ENCODE measurements at places on chromosomes 11 and 22.

DNA sequence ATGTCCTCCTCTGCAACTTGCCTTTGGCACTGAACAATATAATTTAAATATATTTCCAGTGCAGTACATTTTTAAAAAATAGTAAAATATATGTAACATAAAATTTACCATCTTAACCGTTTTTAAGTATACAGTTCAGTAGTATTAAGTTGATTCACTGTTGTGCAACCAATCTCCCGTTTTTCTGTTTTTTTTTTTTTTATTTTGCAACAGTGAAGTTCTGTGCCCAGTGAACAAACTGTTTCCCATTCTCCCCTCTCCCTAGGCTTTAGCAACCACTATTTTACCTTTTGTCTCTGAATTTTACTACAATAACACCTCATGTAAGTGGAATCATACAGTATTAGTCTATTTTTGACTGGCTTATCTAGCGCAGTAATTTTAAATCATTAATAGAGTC lies 13.8 kb downstream of the PRRG4 start:
- DNase-seq, result no peak

DNA sequence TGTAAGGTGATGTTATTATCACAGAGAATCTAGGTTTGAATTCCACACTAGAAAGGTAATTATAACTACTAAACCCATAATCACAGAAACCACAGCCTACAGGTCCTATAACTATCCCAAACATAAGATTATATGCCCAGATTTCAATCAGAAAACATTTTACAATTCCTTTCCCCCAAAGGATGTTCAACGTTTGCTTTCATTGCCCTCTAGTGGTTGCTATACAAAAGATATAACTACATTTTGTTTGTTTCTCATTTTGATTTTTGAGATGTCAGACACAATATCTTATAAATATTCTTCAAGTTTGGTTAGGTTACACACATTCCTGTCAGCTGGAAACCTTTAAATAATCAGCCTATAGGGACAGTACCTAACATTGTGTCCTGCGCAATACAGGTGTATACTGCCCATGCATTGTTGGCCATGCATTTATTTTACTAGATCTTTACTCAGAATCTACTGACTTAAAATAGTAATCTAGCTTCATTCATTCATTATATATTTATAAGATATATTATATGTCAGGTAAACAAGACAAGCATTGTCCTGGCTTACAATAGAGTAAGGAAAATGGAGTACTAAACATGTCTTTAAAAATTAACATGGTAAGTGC lies 530.5 kb upstream of the CCDC90B start:
- no peak for DNase-seq

DNA sequence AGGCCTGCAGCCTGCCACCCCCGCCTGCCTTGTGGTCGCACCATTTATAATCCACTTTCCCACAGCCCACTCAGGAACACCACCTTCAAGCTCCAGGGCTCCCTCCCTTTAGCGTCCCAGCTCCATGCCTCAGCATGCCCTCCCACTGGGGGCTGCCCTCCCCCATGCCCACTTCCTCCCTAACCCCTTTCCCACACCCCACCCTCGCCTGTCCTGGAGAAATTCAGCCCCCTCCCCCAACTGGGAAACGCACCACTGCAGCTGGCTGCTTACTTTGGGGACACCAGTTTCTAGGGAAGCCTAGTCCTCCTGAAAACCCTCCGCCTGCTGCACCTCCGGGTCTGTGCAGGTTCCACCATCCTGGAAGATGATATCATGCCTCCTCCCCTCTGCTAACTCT lies 3.4 kb upstream of the YPEL1 start:
- no peak for DNase-seq

- no peak for DNase-seq
Observed at GRCh38 chr11:75946531-75947530, 131.8 kb downstream of the UVRAG start.

DNA sequence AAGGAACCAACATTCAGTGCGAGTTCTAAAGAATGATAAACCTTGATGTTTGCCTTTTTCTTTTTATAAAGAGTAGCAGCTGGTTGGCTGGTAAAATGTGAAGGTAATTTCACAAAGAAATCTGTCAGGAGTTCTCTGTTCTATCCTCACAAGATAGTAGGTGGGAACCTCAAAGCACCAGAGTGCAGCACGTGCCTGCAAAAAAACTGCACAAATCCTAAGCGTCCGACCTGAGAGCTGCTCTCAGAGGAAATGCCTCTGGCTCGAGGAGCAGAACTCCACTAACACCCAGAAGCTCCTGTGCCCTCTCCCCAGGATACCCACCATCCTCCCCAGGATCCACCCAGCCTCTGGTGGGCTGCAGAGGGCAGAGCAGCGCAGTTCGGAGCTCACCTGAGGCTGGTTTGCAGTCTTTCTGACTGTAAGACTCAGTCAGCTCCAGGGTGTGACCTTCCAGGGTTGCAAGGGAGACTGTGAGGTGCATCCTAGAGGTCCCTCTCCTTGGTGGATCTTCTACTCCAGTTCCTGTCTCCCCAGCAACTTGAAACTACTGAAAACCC lies 23.5 kb downstream of the PRDM10 start:
- no peak for DNase-seq

GRCh38 chr11:61403658-61404057 lies 11.3 kb downstream of the TMEM216 start:
- DNase-seq, result no peak

DNA sequence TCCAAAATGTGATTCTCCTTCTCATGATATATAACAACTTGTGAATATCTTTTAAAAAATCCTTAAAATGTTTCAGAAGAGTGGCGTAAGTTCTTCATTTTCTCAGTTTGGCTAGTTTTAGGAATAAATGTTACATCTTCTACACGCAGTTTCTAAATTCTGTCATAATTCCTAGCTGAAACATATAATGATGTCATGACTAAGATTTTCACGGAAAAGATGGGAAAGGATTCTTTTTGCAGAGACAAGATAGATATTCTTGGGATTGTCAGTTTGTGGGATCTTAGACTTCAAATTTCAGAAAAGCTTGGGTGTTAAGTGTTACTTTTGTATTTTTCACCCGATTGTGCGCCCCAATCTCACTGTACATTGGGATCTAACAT lies 1.7 kb downstream of the EED start:
- DNase-seq, result no peak

GRCh38 chr11:117299351-117300282 lies 8.5 kb downstream of the BACE1-AS start:
- no peak for DNase-seq

- DNase-seq, result no peak
Observed at GRCh38 chr11:61610905-61611304, 30.0 kb upstream of the SYT7 start.

DNA sequence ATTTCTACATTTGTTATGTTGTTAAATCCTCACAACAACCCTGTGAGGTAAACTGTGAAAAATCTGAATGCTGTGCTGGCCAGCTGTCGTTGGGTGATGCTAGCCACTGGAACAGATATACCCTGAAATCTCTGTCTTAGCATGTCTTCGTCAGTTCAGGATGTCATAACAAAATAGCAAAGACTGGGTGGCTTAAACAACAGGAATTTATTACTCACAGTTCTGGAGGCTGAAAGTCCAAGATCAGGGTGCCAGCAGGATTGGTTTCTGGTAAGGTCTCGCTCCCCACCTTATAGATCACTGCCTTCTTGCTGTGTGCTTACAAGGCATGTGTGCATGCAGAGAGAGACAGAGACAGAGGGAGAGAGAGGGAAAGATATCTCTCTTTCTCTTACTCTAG lies 211.7 kb downstream of the C11orf91 start:
- no peak for DNase-seq

DNA sequence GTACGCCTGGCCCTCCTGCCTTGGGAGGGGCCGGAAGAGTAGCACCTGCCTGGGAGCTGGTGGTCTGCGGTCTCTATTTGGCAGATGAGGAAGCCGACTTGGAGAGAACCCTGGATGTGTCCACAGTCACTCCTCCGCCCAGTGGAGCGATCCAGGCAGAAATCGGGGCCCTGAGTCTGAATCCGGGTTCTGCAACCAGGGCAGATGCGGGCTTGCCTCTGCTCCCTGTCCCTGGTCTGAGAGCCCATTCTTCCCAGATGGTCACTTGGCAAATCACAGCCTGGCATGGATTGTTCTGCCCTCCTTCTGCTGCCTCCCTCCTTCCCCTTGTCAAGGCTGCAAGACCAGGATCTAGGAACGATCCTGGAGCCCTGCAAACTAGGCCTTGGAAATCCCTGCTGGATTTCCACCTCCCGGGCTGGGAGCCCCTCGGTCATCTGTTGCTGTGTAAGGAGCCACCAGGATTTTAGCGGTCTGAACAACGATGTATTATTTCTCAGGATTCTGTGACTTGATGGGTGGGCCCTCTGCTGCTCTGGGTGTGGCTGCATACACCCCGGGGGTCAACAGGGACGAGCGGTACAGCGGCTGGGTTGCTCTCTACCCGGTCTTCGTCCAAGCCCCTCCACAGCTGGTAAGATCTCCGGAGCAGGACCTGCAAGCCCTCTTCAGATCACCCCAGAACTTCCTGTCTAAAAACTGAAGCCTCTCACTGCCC lies 2.0 kb upstream of the ASCL2 start:
- DNase-seq, result no peak

DNA sequence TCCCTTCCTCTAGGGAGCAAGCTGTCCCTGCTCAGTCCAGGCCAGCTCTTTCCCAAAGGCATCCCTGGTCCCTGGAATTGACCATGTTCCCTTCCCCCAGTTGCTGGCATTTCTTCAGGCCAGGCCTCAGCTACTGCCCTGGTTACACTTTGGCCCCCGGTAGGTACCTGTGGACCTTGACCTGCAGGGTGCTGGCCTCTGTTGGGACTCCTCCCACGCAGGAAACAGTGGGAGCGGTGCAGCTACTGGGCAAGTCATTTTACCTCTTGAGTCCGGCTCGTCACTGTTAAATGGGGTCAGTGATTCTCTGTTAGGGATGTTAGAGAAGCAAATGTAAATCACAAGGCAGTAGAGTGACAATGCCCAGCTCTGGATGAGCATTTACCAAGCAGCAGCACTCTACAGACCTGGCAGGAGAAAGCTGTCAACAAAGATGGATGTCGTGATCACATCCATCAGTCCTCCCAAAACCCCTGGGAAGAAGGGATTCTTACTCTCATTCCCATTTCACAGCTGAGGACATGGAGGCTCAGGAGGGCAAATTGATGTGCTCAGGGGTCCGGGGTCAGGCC lies 16.9 kb downstream of the MYO7A start:
- DNase-seq, result no peak

DNA sequence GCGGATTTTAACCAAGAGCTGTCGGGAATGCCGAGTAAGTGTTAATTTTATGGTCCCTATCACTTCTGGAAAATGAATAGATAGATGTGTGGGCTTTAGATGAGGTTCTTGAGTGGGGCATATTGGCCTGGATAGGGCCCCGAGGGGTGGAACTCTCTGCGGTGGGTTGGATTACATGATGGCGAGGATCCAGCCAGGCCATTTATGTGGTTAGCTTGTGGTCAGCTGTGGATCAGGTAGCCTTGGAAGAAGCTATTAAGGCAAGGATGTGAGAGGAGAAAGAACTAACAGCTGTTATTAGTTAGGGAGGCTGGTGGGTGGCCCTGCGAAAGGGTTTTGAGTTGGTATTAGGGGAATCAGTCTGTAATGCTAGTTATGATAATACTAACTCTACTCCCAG lies 268.4 kb downstream of the NELL1 start:
- DNase-seq, result no peak

- no peak for DNase-seq
Observed at GRCh38 chr22:28032861-28033260, 113.8 kb upstream of the PITPNB start.

GRCh38 chr11:82906236-82906635 lies 4.7 kb downstream of the DDIAS start:
- no peak for DNase-seq

GRCh38 chr11:63791495-63792167 lies 21.6 kb upstream of the SPINDOC start:
- no peak for DNase-seq

GRCh38 chr11:72411623-72412419 lies 22.5 kb downstream of the CLPB start:
- DNase-seq, result no peak

- no peak for DNase-seq
Observed at GRCh38 chr11:15835788-15836411, 520.4 kb downstream of the SOX6 start.

- no peak for DNase-seq
Observed at GRCh38 chr11:2207212-2207611, 35.6 kb upstream of the TH start.

DNA sequence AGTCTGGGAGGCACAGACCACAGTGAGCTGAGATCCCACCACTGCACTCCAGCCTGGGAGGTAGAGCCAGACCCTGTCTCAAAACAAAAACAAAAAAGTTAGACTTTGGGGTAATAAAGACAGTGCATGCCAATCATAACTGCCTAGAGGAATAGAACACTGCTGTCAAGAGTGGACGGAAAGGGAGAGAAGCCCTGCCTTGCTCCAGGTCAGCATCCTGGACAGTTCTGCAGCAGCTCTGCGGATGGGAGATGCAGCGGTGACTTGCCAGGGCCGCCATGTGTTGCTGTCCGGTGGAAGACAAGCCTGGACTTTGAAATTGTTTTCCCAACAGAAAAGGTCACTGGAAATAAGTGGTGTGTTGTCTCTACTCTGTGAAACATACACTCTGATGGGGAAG lies 618.2 kb downstream of the TBC1D22A start:
- no peak for DNase-seq

- no peak for DNase-seq
Observed at GRCh38 chr22:39731881-39732555, 161.5 kb downstream of the CACNA1I start.

DNA sequence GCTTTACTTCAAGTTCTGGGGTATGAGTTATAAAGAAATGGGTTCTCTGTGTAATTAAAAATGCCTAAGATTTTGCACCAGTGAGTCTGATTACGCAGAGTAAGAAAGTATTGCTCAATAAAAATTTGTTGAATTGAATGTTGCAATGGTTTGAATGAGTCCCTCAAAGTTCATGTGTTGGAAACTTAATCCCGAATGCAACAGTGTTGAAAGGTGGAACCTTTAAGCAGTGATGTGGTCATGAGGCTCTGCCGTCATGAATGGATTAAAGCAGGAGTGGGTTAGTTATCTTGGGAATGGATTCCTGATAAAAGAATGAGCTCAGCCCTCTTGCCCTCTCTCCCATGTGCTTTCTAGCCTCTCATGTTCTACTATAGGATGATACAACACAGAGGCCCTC lies 52.6 kb upstream of the SESN3 start:
- no peak for DNase-seq

DNA sequence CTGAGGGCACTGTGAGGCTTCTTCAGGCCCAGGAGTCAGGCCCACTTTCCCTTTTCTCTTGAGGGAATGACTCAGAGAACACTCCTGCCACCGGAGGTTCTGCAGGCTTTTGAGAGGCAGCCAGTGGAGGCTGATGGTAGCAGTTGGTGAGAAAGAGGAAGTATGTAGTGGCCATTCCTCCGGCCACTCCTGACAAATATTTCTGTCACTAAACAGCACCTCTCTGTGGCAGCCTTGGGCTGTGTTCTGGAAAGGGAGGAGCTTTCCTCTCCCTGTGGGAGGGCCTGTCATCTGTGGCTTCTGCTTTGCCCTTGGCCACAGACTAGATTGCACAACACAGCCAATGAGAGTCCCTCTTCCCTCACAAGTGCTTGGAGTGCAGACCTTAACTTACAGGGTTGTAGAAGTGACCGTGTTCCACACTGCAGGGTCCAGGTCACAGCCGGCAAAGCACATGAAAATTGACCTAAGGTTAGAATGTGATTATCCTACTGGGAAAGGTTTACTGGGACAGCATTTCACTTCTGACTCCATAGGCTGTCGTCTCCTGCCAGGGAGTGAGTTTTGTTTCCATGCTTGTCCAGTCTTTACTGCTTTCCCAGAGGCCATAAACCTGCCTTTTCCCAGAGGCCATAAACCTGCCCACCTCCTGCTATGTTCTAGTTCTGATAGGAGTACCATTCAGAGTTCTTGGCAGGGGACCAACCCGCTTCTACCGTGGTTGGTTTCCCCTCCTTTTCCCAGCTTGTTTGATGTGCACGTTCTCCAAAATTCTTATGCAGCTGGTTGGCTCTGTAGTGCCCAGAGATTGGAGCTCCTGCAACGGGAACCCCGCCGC lies 33.3 kb downstream of the MARK2 start:
- no peak for DNase-seq

All from activated CD8-positive, alpha-beta memory T cell treated with anti-CD3 and anti-CD28 coated beads for 4 hours (primary cell).